ENCODE measurements at places on chromosomes 13 and 19.

DNA sequence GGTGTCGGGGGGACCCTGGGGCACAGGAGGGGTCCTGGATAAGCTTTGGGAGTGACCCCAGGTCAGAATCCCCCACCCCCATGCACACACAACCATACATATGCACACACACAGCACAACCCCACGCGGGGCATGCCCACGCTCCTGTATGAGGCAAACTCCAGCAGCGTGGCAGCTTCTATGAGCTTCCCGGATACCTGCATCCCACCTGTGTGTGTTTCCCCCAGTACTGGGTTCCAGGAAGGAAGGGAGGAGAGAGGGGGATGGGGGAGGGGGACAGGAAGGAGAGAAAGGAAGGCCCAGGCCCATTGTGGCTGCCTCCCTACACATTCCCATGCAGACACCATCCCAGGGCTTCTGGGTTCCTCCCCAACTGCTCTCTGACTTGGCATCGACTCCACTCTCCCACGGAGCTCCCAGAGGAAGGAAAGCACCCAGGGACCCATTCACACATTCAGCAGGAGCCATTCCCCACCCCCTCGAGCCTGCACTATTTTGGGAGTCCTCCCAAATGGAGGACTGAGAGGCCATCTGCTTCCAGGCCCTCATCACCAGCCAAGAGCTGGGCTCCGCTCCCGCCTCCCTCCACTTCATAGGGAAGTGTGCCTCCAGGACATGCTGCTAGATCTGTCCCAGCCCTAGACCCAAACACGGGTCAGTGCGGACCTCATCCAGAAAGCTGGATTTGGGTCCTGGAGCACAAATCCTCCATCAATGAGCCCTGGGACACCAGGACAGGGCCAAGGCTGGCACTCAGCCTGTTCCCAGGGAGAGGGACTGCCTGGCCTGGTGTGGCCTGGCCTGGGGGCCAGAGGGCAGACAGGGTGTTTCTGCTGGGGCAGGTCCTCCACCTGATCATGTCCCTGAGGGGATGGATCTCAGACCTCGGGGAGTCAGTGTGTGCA, 13.2 kb downstream of the PRR36 start:
- DNase-seq, result no peak

- DNase-seq, result no peak
These were observed 31.6 kb upstream of the SLC46A3 start for GRCh38 chr13:28750187-28751045.

DNA sequence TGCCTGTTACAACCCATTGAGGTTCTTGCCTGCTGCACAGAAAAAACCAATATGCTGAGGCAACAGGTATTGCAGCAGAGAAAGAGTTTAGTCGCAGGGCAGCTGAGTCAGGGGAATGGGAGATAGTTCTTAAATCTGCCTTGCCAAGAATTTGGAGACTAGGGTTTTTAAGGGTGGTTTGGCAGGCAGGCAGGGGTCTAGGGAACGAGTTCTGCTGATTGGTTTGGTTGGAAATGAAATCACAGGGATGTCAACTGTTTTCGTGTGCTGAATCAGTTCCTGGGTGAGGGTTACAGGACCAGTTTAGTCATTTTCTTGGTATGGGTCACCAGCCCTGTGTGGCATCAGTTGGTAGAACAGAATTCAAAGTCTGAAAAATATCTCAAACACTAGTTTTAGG, 36.6 kb downstream of the PDS5B start:
- DNase-seq, result no peak

DNA sequence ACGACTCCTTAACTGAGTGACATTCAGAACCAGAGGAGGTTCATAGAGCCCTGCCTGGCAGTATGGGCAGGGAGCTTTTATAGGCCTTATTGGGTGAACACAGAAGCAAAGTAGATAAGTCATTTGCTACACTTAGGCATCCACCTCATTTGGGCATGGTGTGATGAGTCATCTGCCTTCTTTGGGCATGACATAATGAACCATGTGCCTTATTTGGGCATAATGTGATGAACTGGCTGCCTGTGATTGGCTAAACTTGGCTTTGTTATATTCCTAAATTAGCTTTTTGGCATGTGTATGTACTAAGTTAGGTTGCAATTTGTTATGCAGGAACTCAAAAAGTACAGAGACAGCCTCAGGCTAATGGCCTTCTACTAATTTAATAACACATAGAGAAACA, 2210.2 kb upstream of the PCDH20 start:
- no peak for DNase-seq

DNA sequence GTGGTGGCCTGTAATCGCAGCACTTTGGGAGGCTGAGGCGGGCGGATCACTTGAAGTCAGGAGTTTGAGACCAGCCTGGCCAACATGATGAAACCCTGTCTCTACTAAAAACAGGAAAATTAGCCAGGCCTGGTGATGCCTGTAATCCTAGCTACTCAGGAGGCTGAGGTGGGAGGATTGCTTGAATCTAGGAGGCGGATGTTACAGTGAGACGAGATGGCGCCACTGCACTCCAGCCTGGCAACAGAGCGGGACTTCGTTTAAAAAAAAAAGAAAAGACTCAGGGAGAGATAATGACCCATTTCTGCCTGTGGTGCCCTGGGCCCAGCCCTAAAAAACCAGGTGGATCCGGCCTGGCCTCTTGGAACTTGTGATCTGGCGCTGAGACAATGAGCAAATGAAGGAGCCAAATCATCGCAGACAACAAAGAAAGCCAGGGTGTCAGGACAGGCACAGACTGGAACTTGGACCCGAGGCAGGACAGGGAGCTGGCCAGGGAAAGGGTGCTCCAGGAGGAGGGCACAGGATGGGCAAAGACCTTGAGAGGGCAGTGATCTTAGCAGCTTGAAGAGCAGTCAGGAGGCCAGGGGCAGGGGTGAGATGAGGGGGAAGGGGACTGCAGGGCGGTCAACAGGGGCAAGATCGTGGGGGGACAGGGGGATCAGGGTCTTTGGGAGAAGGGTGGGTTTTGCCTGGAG, 962 bp upstream of the JAK3 start:
- DNase-seq, result no peak

DNA sequence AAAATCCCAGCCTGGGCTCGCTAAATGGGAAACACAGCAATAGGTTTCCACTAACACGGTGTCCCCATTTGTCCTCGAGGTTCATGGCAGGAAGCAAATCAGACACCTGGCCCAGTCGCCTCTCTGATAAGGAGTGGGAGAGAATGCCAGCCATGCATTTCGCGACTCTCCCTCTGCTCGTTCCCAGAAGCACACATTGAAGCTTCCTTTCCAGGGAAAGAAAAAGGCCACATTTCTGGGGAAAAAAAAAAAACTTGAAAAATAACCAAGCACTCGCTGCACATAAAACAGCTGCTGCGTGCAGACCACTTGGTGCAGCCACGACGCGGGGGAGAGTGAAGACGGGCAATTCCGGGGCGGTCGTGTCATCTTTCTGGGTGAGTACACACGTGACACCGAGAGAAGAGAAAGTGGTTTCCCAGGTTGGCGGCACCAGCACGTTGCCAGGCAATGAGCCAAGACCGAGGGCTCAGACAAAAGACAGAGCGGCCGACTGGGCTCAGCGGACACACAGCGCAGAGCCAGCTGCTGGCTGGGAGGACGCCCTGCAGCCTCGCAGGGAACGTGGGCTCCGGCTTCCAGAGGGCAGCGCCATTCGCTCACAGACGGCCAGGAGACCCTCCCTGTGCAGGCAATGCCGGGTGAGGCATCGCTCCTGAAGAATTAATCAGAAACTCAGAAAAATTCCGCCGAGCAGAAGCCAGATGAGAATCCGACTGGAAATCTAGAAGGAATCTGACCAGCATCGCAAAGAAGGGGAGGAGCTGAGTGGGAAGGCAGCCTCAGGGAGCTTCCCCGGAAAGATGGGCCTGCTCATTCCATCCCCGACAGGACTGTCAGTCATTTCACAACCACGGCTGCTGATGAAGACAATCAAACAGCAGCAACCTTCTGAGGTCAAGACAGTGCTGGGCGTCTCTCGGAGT, 83.2 kb upstream of the IRS2 start:
- DNase-seq, result peak; percentile 45

- peak; percentile 31 for DNase-seq
These were observed 789.1 kb downstream of the GPC5 start for GRCh38 chr13:92187378-92187989.

DNA sequence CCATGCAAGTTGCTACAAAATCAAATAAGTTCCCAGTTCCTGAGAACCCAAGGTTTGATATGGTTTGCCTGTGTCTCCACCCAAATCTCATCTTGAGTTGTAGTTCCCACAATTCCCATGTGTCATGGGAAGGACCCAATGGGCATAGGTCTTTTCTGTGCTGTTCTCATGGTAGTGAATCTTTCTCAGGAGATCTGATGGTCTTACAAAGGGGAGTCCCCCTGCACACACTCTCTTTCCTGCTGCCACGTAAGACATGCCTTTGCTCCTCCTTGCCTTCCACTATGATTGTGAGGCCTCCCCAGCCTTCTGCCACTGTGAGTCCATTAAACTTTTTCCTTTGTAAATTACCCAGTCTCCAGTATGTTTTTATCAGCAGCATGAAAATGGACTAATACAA, 28.5 kb upstream of the TSHZ3 start:
- DNase-seq, result no peak

DNA sequence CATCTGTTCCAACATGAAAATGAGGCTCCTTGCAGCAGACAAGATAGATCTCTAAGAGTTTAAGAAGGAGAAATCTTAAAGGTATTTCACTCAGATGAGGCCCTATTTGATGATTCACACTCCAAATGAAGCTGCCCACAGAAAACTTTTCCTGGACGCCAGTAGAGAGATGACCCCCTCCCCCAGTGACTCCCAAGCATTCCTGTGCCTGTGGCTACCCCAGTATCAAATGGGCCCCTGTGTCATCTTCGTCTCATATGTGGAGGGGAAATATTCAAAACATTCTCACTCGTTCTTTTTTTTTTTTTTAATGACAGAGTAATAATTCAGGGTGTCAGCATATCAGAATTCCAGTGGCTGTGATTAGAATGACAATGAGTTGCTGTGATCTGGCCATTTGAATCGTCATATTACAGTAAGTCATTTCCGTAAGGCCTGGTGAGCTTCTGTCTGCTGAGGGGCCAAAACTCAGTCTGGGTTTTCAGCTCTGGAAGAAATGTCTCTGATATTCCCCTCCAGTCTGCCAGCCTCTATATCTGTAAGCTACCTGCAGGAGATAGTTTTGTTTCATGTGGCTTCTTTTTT, 194.7 kb downstream of the URI1 start:
- no peak for DNase-seq

GRCh38 chr19:6092329-6093286, 17.7 kb downstream of the RFX2 start:
- DNase-seq, result peak; percentile 66

DNA sequence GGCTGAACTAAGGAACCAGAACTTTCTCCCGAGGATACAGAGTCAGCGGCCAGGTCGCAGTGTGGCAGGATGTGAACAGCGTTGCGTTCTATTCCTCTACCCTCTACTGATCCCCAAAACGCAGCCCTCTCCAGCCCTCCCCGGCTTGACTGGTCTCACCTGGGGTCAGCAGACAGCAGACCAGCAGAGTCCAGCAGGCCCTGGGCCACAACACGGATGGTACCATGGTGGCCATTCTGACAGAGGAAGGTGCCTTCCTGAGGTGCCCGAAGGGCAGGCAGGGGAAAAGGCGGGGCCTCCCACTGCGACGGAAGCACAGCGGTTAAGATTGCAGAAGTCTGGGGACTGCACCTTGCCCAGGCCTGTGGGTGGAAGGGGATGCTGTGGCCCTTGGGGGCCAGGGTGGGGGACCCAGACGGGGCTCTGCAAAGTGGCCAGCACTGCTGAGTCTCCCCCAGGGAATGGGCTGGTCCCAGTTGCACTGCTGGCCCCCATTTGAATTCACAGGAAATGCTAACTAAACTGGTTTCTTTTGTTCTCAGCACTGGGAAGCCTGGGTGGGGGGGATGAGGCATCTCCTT, at the start of gene ICAM3:
Gene ICAM3 (minus strand): TSS at position 245 of the 581 bp plus-strand sequence. CDS start 10 bp downstream, at position 235.
- DNase-seq, result no peak

DNA sequence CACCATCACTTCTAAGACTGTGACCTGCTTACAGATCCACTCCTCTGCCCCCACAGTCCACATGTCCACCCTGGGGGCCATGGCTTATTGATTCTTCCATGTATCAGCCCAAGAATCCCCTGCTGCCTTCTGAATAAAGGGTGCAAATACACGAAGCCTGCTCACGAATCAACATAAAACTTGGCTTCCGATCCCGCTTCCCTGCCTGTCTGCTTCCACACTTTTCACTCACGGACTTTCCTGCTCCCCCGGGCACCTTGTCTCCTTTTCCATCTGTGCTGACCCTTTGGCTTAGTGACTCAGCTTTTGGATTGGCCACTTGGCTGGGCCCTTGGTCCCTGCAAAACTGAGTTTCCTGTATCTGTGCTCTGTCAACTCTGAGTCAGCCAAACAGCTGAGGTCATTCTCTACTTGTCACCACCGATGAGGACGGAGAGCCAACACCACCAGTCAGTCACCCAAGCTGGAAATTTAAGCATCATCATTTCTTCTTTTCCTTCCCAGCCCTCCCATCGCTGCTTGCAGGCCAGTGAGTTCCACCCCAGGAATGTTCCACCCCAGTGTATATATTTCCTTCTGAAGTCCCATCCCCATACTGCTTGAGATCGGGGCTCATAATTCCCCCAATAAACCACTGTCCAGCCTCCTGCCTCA, 11.4 kb upstream of the USP12 start:
- DNase-seq, result no peak

- no peak for DNase-seq
These were observed 263.3 kb downstream of the COG6 start for GRCh38 chr13:39918620-39919236.

GRCh38 chr19:35038623-35039512, 2.7 kb upstream of the HPN start:
- DNase-seq, result no peak

DNA sequence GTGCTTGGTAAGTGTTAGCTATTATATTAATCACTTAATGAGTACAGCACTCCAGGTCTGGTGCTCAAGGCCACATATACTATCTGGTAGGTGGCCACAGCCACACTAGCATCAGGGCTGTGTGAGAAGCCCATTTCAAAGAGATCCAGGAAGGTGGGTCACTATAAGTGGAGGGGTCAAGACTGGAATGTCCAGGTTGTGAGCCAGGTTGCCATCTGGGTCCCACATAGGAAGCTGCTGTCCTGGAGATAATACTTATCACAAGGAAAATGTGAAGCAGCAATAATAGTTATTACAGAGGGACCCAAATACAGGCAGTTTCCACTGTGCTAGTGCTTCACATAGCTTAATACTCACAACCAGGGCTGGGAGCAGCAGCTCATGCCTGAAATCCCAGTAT, 13.1 kb downstream of the C19orf47 start:
- DNase-seq, result no peak

- no peak for DNase-seq
These were observed 15.4 kb upstream of the SIGLEC6 start for GRCh38 chr19:51546650-51547396.
